ENCODE measurements at places on chromosomes 5 and 9.

- DNase-seq, result no peak
Observed at GRCh38 chr5:14801792-14802191, 69.8 kb downstream of the ANKH start.

- DNase-seq, result no peak
Observed at GRCh38 chr9:94757158-94757557, 30.7 kb downstream of the AOPEP start.

- no peak for DNase-seq
Observed at GRCh38 chr5:4643960-4644359, 496.2 kb upstream of the ADAMTS16 start.

- no peak for DNase-seq
Observed at GRCh38 chr5:34490506-34491250, 165.4 kb upstream of the RAI14 start.

All from stimulated activated CD8-positive, alpha-beta memory T cell treated with anti-CD3 and anti-CD28 coated beads, Interleukin-2, amount 100 ng/mL, for 1 hour (primary cell).